ENCODE measurements at places on chromosomes 6 and 20. TPM values are rescaled to one million over a fixed set of nuclear protein-coding genes. Genes with fewer than 3 reads are reported as not detected.

The DNPH1 gene
- total RNA-seq, result 36.3 TPM

The BMP7 gene
- total RNA-seq, result not detected

The CDK19 gene
- total RNA-seq, result 4.2 TPM

The MYLK2 gene
- total RNA-seq, result 16.7 TPM

The RAD21L1 gene
- total RNA-seq, result not detected

The DPPA5 gene
- total RNA-seq, result not detected

The CBLN4 gene
- not detected for total RNA-seq

The TRAM2 gene
- 24.3 TPM for total RNA-seq

The BANF2 gene
- not detected for total RNA-seq

The C20orf144 gene
- total RNA-seq, result not detected

The EYS gene
- total RNA-seq, result not detected

The PTGIS gene
- 0.49 TPM for total RNA-seq

The ERVFRD-1 gene
- 0.16 TPM for total RNA-seq

The ADGRF4 gene
- not detected for total RNA-seq

The HCRTR2 gene
- total RNA-seq, result not detected

The KIAA0408 gene
- total RNA-seq, result under 0.01 TPM

The TXLNB gene
- 1.1 TPM for total RNA-seq

The GDAP1L1 gene
- total RNA-seq, result not detected

The APMAP gene
- 108 TPM for total RNA-seq

The TMEM151B gene
- not detected for total RNA-seq

The FITM2 gene
- total RNA-seq, result 4.9 TPM

The PDYN gene
- not detected for total RNA-seq

The KCNK5 gene
- not detected for total RNA-seq

The ACTL10 gene
- total RNA-seq, result 1.6 TPM

The BTNL2 gene
- not detected for total RNA-seq

The QKI gene
- 278 TPM for total RNA-seq

The IER3 gene
- total RNA-seq, result 94.9 TPM

The COL9A1 gene
- total RNA-seq, result not detected

The OOEP gene
- total RNA-seq, result not detected

The PRRT1 gene
- not detected for total RNA-seq

The FAM209B gene
- not detected for total RNA-seq

The GINS1 gene
- 14.9 TPM for total RNA-seq

Data from bladder microvascular endothelial cell (primary cell).